ENCODE measurements at places on chromosomes 3 and 15.

GRCh38 chr3:60192297-60193114 lies 1058.7 kb downstream of the FHIT start:
- DNase-seq, result no peak

DNA sequence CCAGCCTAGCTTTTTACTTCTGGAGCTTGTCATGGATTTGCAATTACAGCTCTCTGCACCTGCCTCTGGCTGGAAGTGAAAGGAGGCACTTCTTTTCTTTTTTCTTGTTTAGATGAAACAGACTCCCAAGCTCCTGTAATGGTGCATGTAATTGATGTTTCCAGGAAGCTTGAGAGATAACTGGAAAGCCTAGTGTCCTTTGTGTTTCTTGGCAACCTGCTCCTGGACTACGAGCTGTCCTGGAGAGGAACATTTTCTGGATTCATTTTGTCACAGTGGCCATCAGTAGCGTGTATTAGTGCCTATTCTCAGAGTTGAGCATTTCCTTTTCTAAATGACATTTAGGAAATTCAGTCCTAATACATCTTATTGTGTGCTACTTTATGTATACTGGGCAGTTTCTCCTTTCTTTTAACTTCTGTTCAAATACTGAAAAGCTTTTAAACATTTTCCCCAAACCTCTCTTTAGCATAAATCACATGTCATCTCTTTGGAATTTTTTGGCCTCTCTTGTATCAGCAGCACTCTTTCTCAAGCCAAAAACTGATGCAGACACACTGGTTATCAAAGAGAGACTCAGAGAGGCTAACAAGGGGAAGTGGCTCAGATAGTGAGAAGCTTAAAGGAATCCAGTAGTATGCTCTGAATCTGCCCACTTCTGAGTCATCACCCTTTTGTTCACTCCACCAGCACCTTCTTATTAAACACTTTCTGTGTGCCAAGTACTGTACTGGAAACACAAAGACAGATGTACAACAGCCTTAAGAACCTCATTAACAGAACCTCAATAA lies 62.6 kb upstream of the SLC2A2 start:
- DNase-seq, result no peak

DNA sequence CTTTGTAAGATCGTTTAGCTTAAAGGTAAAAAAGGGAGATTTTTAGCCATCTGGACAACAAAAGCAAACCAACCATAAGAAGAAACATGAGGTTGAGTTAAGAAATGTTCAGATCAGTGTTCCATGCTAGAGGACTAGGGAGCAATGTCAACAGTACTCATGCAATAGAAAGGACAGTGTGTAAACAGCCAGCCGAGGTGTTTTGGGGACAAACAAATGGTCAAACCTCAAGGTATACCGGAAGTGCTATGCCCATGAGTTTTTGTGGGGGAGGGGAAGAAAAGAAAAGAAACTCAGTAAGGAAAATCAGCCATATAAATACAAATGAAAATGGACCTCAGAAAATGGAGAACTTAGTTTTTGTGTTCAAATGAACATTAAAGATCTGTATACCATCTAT lies 289.5 kb upstream of the GRM7 start:
- DNase-seq, result no peak

DNA sequence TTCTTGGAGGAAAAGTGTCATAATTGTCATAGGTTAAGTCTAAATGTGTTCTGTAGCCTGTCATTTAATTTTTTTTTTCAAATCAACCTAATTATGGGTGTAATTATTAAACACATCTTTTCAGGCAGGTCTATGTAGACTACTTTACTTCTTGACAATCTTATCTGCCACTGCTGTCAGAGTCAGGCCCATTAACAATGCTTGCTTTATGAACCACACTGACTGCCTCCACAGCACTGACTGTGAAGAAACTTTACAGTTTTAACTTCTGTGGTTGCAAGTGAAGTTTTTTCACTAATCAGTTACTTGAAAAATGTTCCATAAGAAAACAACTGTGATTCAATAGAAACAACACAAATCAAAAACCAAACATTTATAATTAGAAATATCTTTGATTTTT lies 407.8 kb downstream of the PLCL2 start:
- DNase-seq, result no peak

- no peak for DNase-seq
Measured at GRCh38 chr3:133360476-133360875, 39.4 kb upstream of the BFSP2 start.

GRCh38 chr15:95894407-95894956 lies 436.0 kb upstream of the NR2F2 start:
- DNase-seq, result no peak

Data from activated CD8-positive, alpha-beta memory T cell treated with anti-CD3 and anti-CD28 coated beads, Interleukin-2, amount 50 U/mL, for 4 hours (primary cell).